Left ventricle myocardium inferior (tissue), 1 donor: ENCODE measurements at places on chromosomes 2 and 18.

- H3K4me1 ChIP-seq = peaks cover 12% of the 10 kb centered on the region
- no peak overlapping the region for H3K4me3 ChIP-seq
- DNase-seq = no peak
Observed at GRCh38 chr18:9413576-9413975, 61.7 kb upstream of the RALBP1 start.

- no peak overlapping the region for H3K4me3 ChIP-seq
- no peak overlapping the region for H3K27ac ChIP-seq
- DNase-seq = no peak
- H3K4me1 ChIP-seq = no peaks in the 10 kb centered on the region
- no peaks in the 10 kb centered on the region for H3K27me3 ChIP-seq
- no peaks in the 10 kb centered on the region for H3K36me3 ChIP-seq
Observed at GRCh38 chr2:144067506-144067905, 452.4 kb downstream of the ZEB2 start.

GRCh38 chr2:193357508-193357907, 1162.8 kb upstream of the TMEFF2 start:
- no peaks in the 10 kb centered on the region for H3K36me3 ChIP-seq
- H3K27ac ChIP-seq = no peak overlapping the region
- no peak for DNase-seq
- H3K4me1 ChIP-seq = no peaks in the 10 kb centered on the region
- no peak overlapping the region for H3K4me3 ChIP-seq

DNA sequence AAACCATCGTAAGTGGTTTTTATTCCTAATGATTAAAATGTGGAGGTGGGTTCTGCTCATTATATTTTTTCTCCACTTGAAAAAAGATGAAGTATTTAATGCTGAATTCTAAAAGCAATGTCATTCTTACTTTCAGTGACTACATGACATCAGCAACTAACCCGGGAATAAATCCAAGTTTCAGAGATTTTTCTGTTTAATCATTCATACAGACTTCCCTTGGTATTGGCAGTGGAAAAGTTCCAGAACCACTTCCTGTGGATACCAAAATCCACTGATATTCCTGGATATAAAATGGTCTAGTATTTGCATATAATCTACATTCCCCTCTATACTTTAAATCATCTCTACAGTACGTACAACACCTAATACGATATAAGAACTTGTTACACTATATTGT, 128.6 kb downstream of the ZNF532 start:
- peaks cover 86% of the 10 kb centered on the region for H3K4me1 ChIP-seq

DNA sequence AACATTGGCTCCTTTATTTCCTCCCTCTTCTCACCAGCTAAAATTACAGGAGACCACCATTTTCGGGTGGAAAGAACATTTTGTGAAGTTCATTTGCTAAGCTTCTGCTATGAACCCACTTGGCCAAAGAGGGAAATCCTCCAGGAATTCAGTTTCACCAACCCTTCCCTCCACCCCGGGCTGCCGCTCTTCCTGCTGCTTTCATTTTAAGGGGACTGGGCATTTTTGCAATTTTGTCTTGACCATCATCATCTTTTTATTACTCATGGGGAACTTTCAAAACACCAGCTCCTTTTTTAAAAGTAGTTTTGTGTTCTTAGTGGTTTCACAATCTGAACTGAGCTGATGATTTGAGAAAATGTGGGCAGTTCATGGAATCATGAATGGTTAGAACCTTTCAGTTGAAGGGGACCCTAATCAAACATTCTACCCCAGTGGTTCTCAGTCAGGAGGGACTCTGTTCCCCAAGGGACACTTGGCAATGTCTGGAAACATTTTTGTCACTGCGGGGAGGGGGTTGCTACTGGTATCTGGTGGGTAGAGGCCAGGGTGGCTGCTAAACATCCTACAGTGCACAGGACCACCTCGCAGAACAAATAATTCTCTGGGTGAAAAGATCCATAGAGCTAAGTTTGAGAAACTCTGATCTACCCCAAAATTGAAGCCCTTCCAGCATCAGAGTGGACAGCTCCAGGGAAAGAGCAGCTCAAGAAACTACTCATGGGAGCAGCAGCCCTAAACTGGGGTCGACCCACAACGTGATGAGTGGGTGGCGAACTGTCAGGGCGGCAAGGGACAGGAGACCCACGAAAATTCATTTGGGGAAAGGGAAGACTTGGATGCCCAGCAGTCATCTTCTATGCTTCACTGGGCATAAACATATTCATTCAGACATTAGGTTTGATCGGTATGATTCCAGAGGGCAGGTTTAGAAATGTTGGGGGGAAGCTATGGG, 92.9 kb downstream of the ACKR3 start:
- peak overlapping the region; percentile 79 for H3K27ac ChIP-seq
- no peak for DNase-seq
- no peaks in the 10 kb centered on the region for H3K36me3 ChIP-seq
- H3K4me1 ChIP-seq = peaks cover 52% of the 10 kb centered on the region
- no peak overlapping the region for H3K4me3 ChIP-seq
- no peaks in the 10 kb centered on the region for H3K27me3 ChIP-seq

DNA sequence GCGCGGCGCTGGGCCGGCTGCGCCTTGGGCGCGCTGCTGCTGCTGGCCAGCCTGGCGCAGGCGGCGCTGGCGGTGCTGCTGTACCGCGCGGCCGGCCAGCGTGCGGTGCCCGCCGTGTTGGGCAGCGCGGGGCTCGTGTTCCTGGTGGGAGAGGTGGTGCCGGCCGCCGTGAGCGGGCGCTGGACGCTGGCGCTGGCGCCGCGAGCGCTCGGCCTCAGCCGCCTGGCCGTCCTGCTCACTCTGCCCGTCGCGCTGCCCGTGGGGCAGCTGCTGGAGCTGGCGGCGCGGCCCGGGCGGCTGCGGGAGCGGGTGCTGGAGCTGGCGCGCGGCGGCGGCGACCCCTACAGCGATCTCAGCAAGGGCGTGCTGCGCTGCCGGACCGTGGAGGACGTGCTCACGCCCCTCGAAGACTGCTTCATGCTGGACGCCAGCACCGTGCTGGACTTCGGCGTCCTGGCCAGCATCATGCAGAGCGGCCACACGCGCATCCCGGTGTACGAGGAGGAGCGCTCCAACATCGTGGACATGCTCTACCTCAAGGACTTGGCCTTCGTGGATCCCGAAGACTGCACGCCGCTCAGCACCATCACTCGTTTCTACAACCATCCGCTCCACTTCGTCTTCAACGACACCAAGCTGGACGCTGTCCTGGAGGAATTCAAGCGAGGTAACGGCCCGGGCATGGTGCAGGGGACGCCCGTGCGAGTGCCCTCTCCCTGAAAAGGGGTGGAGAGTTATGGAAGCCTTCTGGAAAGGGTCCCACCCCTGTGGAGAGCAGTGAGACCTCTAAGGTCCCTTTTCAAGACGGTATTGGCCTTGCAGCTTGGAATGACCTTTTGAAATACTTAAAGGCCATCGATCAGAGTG, 1.0 kb downstream of the CNNM3 start:
- H3K27ac ChIP-seq = peak overlapping the region; percentile 100
- H3K36me3 ChIP-seq = peaks cover 4% of the 10 kb centered on the region
- H3K4me3 ChIP-seq = peak overlapping the region; percentile 90
- H3K27me3 ChIP-seq = no peaks in the 10 kb centered on the region
- H3K4me1 ChIP-seq = peaks cover 76% of the 10 kb centered on the region

DNA sequence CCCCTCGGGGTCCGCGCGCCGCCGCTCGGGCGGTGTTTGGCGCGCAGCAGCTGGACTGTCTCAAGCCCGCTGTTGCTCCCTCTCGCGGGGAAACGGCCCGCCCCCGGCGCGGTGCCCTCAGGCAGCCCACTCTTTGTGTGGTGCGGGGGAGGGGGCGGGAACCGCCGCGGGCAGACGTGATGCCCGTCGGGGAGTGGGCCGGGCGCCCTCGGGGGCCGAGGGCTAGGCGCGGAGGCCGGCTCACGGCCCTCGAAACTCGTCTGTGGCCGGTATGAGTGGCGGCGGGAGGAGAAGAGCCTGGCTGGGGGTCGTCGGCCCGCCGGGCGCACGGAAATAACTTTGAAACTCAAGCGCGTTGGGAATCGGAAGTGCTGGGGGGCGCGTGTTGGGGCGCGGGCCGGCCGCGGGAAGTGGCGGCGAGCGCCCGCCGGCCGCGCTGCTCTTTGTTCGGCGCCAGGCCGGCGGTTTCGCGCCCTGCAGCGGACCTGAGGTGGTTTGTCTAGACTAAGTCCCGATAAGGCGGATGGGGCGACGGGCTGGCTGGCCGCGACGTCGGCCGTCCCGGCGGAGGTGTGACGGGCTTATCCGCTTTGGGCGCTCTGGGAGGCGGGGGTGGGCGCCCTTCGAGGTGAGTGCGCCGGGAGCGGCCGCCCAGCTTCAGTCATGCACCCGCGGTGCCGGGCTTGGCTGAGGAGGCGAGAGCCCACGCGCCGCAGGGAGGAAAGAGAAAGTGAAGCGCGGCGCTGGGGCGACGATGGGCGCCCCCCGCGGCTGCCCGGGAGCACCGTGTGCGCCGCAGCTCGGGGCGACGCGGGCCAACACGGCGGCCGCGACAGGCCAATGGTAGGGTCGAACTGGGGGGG, 679 bp downstream of the PTMA start:
- peak; percentile 57 for DNase-seq
- H3K4me3 ChIP-seq = peak overlapping the region; percentile 100
- H3K4me1 ChIP-seq = peaks cover 75% of the 10 kb centered on the region

- no peak for DNase-seq
- no peaks in the 10 kb centered on the region for H3K36me3 ChIP-seq
- no peaks in the 10 kb centered on the region for H3K4me1 ChIP-seq
- no peaks in the 10 kb centered on the region for H3K27me3 ChIP-seq
- H3K27ac ChIP-seq = no peak overlapping the region
- no peak overlapping the region for H3K4me3 ChIP-seq
Observed at GRCh38 chr2:192828947-192829346, 634.2 kb upstream of the TMEFF2 start.

GRCh38 chr2:48551548-48551947, 21.6 kb downstream of the STON1 start:
- H3K27ac ChIP-seq = no peak overlapping the region
- H3K27me3 ChIP-seq = no peaks in the 10 kb centered on the region
- no peak overlapping the region for H3K4me3 ChIP-seq
- H3K4me1 ChIP-seq = peaks cover under 1% of the 10 kb centered on the region
- H3K36me3 ChIP-seq = no peaks in the 10 kb centered on the region
- no peak for DNase-seq

GRCh38 chr2:34734042-34734441, 1134.9 kb upstream of the FAM98A start:
- H3K36me3 ChIP-seq = no peaks in the 10 kb centered on the region
- DNase-seq = no peak
- no peaks in the 10 kb centered on the region for H3K27me3 ChIP-seq
- no peak overlapping the region for H3K4me3 ChIP-seq
- no peak overlapping the region for H3K27ac ChIP-seq
- H3K4me1 ChIP-seq = no peaks in the 10 kb centered on the region

GRCh38 chr2:16240402-16240801, 300.1 kb downstream of the MYCN start:
- DNase-seq = no peak
- H3K36me3 ChIP-seq = no peaks in the 10 kb centered on the region
- H3K4me3 ChIP-seq = no peak overlapping the region
- H3K4me1 ChIP-seq = no peaks in the 10 kb centered on the region
- H3K27me3 ChIP-seq = peaks cover 17% of the 10 kb centered on the region

GRCh38 chr2:8633735-8634313, 48.0 kb upstream of the ID2 start:
- H3K4me1 ChIP-seq = peaks cover 13% of the 10 kb centered on the region
- H3K36me3 ChIP-seq = no peaks in the 10 kb centered on the region
- no peak overlapping the region for H3K27ac ChIP-seq
- no peaks in the 10 kb centered on the region for H3K27me3 ChIP-seq

- no peaks in the 10 kb centered on the region for H3K36me3 ChIP-seq
- H3K27me3 ChIP-seq = no peaks in the 10 kb centered on the region
- no peak for DNase-seq
- H3K4me3 ChIP-seq = no peak overlapping the region
- H3K27ac ChIP-seq = no peak overlapping the region
- no peaks in the 10 kb centered on the region for H3K4me1 ChIP-seq
Observed at GRCh38 chr2:158269143-158269542, 167.5 kb downstream of the UPP2 start.

DNA sequence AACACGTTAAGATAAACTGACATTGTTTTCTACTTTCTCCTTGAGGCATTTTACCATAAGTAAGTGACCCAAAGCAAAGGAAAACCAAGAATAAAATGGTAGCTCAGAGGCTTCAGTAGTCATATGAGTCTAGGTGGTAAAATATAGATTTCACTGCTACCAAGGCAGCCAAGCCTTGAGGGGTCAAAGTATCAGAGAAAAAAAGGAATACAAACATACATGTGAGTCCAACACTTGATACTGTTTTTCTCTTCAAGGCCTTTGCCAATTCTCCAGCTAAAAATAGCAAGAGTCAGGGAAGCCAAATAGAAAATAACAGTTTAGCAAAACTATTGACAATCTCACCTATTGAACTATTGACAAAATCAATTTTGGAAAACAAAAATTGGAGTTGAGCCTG, 925.9 kb downstream of the BCL11A start:
- no peaks in the 10 kb centered on the region for H3K36me3 ChIP-seq
- H3K4me3 ChIP-seq = no peak overlapping the region
- no peaks in the 10 kb centered on the region for H3K27me3 ChIP-seq
- DNase-seq = no peak
- peaks cover 11% of the 10 kb centered on the region for H3K4me1 ChIP-seq
- no peak overlapping the region for H3K27ac ChIP-seq

DNA sequence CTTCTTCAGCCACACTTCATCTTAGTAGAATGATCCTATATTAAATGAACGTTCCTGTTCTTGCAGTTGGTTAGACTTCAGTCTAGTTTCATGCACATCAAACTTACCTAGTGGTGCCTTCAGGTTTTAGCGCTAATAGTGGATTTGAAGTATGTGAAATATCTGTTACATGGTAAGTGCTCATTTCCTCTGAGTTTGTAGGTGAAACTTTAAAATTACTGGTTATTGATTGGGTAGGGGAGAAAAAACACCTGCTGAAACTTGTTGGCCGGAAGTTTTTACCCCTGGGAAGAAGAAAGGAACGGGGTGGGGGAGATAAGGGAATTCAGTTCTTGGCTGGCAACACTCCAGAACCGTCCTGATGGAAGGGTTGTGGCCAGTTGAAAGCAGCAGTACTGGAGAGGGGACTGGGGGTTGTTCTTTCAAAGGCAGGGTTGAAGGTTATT, 112.8 kb downstream of the SPTBN1 start:
- no peaks in the 10 kb centered on the region for H3K36me3 ChIP-seq
- no peaks in the 10 kb centered on the region for H3K27me3 ChIP-seq
- peaks cover 98% of the 10 kb centered on the region for H3K4me1 ChIP-seq
- DNase-seq = no peak

DNA sequence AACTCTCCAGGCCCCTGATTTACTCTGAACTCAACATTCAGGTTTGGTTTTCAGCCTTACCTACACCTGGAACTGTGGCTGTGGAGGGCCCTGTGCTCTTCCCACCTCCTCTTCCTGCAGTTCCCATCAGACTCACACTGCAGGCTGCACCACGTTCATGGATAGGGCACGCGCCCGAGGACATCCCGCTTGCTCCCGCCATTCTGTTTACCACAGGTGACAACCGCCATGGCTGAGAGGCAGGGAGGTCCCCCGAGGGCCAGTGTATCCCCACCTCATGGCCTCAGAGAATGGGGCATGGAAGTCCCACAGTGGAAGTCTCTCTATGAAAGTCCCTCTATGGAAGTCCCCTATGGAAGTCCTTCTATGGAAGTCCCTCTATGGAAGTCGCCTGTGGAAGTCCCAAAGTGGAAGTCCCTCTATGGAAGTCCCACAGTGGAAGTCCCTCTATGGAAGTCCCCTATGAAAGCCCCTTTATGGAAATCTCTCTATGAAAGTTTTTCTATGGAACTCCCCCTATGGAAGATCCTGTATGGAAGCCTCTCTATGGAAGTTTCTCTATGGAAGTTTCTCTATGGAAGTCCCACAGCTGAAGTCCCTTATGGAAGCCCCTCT, 358.4 kb upstream of the SALL3 start:
- H3K27ac ChIP-seq = no peak overlapping the region
- H3K4me1 ChIP-seq = no peaks in the 10 kb centered on the region
- no peaks in the 10 kb centered on the region for H3K36me3 ChIP-seq
- peaks cover 65% of the 10 kb centered on the region for H3K27me3 ChIP-seq
- DNase-seq = no peak
- H3K4me3 ChIP-seq = no peak overlapping the region
